ENCODE measurements at places on chromosomes 6 and 20.
A peak's percentile ranks its signal among the peaks of the same experiment; 100 is the strongest.

DNA sequence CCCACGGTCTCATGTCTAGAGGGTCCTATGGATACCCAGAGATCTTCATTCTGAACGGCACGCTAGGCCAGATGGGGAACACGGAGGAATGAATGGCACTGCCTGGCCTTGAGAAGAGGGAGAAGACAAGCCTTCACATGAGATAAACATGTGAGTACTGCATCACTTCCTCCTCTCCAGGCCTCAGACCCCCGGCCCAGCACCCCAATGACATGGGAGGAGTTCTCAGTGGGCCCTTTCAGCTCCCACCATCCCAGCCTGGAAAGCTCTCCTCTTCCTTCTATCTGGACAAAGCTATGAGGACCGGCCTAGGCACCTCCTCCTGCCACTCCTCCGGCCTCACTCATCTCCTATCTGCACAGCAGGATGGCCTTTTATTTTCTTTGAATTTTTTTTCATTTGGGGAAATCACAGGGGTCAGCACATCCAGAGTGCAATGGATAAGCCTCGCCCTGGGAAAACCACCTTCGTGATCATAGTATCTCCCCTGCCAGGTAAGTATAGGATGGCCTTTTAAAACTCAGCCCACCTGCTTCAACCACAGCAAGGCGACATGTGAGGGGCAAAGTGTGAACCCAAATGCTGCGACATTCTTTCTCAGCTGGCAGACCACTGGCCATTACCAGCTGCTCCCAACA, 39.2 kb upstream of the CDKN1A start:
- DNase-seq = no peak

DNA sequence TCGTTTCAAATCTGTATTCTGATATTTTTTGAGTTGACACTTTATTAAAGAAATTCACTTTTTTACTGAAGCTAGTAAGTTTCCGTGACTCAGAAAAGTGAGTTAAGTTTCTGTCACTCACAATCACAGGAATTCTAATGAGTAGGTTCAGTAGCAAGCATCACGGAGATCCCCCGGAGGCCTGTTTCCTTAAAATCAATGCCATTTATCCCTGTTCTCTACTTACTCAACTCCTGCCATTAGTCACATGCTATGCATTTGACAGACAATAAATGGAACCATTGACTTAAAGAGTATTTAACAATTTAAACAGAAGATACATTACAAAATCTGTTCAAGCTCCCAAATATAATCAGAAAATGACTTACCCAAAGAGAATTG, 9.1 kb downstream of the SLC18B1 start:
- DNase-seq = no peak

DNA sequence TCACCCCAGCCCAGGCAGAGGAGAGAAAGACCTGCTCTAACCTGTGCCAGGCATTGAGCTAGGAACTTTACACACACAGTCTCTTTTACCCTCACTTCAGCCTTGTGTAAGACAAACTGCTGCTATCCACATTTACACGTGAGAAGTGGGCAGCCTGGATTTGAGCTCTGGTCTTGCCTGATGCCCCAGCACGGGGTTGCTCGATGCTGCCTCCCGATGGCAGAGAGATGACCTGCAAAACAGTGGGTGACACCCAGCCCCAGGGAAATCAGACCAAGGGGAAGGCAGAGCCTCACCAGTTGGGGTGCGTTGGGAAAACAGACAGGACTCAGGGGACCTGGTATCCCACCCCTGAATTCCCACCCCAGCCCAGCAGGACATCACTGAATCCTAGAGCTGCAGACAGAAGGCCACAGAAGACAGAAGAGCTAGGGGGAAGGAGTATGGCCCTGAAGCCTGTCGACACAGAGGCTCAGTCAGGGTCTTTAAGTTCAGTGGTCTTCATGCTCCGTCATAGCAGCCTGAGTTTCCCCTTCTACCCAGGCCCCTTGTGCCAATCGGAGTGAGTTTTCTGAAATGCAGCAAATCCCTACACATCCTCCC, 990 bp downstream of the BPI start:
- peak; percentile 45 for DNase-seq

DNA sequence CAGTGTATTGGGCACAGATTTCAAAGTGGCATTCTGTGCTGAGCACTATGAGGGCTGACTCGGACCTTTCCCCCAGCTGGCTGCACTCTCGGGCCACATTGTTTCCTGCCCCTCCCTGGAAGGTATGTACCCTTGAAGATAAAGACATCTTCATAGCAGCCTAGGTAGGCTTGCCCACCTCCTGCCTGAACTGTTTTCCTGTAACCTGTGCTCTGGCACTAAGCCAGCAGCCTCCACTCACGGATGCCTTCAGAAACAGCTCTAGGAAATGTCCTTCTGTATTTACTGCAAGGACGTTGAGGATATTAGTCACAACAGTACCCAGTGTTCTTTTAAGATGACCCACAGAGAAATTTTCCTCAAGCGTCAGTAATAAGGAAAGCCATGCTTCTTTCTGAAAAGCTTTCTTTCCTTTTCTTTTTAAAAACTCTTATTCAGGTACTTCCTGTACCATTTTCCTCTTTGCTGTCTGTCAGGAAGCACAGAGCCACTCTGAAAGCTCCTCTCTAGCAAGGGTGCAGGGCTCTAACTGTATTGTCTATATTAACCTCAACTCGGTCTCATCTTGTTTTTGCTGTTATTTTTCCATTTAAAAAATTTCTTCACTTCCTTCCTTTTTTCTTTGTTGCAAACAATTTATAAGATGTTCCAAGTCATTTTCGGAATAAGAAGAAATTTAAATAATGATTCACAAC, 43.5 kb downstream of the TTI1 start:
- no peak for DNase-seq

- DNase-seq = no peak
Observed at GRCh38 chr6:20024316-20024673, 187.1 kb downstream of the ID4 start.

- DNase-seq = no peak
Observed at GRCh38 chr20:24951536-24952083, 2.5 kb downstream of the CST7 start.

- DNase-seq = no peak
Observed at GRCh38 chr20:57185188-57185743, 81.2 kb downstream of the BMP7 start.

DNA sequence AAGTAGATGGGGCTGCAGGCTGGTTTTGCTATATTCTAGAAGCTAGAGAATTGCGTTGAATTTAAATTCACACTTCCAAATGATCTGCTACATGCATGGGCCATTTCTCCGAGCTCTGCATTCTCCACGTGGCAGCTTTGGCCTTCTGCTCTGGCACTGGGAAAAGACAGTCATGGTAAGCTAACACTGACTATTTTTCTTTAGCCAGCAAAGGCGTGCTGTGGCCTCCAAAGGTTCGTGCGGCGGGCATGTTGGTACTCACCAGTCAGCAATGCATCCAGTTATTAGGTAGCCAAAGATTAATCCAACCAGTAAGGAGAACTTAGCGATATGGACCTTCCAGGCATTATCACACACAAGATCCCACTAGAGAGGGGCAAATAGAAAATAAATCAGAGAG, 41.4 kb downstream of the SLC22A23 start:
- DNase-seq = no peak

DNA sequence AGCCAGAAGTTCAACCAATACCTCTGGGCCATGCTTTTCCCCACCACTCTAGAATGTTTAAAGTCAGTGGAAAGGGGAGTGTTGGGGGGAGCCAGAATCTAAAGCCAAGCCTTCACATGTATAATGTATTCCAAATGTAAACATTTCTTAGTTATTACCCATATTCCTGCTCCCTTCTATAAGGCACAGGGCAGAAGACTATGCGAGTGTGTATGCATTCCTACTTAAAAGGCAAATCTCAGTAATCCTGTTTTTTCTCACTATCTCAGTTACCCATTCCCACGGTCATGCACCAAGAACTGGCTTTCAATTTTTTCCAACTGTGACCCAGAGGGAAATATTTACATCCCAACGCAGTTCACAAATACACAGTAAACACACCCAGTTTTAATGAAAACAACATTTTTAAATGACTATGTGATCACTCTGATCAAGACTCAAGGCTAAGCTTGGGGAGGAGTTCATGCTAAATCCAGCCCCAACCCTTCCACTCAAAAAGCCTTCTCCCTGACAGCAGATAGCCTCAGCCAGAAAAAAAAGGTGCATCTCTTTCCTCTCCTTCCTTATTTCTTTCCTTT, 57.5 kb downstream of the EPB41L2 start:
- no peak for DNase-seq

GRCh38 chr20:63885264-63886053, 9.5 kb upstream of the DNAJC5 start:
- peak; percentile 58 for DNase-seq

GRCh38 chr20:46520976-46521579, 7.7 kb upstream of the ZNF334 start:
- peak; percentile 73 for DNase-seq

DNA sequence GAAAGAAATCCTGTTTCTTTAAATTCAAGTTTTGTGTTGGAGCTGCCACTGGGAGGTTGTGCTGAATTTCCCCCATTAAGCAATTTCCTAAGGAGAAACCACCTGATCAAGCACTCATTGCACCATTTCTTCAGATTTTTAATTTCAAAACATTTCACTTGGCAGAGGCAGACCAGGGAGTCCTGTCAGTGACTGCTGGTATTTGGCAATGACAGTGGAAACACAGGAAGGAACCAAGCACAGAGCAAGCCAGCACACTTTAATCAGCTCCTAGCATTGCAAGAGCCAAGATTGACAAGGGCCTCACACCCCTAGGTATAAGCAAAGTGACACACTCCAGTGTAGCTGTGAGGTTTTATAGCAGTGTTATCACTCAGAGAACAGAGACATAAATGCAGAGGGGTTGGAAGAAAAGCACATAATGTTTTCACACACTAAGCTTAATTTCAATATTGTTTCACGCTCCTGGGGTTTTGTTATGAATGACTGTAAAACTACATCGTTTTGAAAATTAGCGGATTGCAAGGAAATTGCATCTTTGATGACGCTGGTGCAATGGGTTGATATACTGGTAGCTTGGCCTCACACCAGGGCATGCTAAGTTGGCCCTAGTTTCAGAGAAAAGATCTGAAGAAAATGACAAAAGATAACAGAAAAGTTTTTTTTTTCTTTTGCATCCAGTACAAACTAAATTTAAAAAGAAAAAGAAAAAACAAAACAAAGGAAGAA, 768.4 kb downstream of the TFAP2A start:
- no peak for DNase-seq

DNA sequence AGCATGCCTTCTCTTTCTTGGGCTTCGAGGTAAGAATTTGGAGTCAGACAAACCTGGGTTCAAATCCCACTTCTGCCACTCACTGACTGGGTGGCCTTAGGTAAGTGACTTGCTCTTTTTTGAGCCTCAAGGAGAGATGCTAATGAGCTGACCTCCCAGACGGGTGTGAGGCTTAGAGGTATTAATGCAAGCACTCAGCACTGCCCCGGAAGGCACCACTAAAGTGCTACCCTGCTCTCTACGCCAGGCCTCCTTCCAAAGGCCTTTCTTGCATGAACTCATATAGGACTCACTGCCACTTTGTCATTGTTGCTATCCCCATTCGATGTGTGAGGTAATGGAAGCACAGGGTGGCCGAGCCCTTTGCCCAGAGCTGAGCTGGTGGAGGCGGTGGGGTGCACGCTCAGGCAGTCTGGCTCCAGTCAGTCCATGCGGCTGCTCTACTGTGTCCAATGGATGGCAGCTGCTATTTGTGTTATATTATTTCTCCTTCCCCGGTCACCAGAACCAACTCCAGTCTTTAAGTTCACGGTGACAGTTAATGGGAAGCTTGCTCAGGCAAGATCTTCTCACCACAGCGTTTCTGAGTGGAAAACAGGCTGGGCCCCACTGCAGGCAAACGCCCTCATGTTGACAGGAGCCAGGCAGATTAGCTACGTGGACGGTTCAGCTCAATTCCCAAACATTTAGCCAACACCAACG, 55.2 kb upstream of the MLN start:
- DNase-seq = no peak

- DNase-seq = no peak
Observed at GRCh38 chr20:1420066-1420465, 27.2 kb upstream of the FKBP1A start.

- DNase-seq = no peak
Observed at GRCh38 chr20:25058847-25059810, 1.2 kb upstream of the ACSS1 start.

GRCh38 chr6:5783584-5784089, 223.1 kb downstream of the NRN1 start:
- DNase-seq = no peak

DNA sequence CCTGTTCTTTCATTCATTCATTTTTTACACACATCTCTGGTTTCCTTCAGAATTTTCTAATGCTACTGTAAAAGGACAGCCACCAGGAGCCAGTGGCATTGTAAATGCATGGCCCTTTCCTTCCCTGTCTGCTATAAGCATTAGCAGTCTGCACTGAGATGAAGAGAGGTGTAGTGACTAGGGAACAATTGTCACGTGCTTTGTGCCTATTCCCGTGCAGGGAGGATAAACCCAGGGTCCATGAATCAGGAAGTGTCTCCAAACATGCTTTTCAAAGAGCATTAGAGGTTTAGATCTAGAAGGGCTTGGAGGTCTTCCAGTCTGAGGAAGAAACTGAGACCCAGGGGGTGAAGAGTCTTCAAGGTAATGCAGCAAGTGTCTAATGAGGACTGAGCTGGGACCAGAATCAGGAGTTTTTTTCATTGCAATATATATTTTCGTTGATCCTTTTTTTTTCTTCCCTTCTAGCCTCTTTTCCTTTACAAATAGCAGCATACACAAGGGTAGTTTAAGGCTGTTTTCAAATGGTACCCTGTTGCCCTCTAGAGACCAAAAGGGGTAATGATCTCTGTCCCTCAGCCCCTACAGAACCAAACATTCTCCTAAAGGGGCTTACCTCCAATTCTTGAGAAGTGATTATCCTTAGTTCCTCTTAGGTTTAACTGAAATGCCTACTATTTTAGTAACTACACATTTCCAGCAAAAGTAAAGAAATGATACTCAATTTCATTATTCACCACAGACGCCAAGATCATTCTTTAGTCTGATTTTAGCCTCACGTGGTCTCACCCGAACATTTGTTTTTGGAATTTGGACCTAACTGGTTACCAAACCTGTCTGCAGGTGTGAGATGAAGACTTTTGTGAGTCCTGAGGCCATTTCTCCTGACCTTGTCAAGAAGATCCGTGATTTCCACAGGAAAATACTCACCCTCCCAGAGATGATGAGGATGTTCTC, 6.6 kb downstream of the TRIM15 start:
- DNase-seq = peak; percentile 77

DNA sequence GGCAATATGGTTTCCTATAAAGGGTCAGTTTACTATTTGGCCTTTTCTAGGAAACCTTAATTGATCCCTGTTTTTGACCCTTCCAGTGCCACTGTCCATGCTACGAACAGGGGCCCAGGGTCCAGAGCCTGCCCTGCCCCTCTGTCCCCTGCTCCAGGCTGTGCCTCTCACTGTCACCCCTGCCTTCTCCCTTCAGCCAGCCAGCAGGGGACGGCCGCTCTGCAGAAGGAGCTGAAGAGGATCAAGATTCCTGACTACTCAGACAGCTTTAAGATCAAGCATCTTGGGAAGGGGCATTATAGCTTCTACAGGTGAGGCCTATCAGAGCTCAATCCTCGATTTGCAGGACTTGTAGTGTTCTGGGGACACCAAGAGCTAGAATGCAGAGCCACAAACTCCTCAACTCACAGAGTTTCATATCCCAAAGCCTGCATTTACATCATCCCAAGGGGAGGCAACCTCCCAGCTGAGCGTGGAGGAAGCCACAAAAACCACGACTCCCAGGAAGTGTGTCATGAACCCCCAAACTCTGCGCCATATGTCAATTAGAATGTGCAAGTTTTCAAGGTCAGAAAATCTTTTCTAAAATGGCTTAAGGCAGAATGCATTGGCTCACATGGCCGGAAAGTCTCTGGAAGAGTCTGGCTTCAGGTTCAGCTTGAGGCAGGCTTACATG, 3.6 kb downstream of the BPI start:
- no peak for DNase-seq
